Esophagus mucosa (tissue), 1 donor: ENCODE measurements at places on chromosomes 6 and 20. TPM values are rescaled to one million over a fixed set of nuclear protein-coding genes. Genes with fewer than 3 reads are reported as not detected.

ANGPT4 gene
- 0.08 TPM for total RNA-seq

PMEPA1 gene
- total RNA-seq, result 2.7 TPM

AP5S1 gene
- total RNA-seq, result 10.7 TPM

SH3BGRL2 gene
- 28.5 TPM for total RNA-seq

FARS2 gene
- total RNA-seq, result 15.4 TPM

FBXO9 gene
- total RNA-seq, result 96.8 TPM

ATXN1 gene
- total RNA-seq, result 29.3 TPM

AVP gene
- not detected for total RNA-seq

C6orf118 gene
- not detected for total RNA-seq

MAS1 gene
- total RNA-seq, result not detected

PRPH2 gene
- 0.08 TPM for total RNA-seq
